Mucosa of descending colon (tissue), 3 donors: ENCODE measurements at places on chromosomes 13 and 19. TPM values are rescaled to one million over a fixed set of nuclear protein-coding genes. Genes with fewer than 3 reads are reported as not detected.
A peak's percentile ranks its signal among the peaks of the same experiment; 100 is the strongest.

DNA sequence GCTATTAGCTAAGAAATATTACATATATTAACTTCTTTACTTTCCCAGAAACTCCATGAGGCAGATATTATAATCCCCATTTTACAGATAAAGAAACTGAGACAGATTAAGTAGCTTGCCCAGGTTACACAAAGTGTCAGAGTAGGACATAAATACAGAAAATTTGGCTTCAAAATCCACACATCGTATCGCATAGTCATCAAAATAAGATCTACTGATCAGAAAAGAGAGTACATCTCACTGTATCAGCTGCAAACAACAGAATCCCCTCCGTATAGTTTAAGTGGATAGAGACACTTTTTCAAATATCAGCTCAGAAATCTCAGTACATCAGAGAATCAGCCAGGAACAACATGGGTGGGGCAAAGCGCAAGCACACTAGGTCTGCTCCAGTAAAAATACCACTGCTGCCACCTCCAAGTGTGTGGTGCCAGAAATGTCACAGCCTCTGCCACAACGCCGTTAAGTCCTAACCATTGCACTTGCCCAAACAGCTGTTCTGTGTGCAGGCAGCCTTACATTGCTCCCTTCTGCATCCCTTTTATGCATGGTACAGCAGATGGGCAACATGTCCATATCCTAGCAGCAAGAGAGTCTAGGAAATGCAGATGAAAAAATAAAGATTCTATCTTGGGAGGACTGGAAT lies 204.8 kb downstream of the KLF12 start:
- DNase-seq, result no peak

DNA sequence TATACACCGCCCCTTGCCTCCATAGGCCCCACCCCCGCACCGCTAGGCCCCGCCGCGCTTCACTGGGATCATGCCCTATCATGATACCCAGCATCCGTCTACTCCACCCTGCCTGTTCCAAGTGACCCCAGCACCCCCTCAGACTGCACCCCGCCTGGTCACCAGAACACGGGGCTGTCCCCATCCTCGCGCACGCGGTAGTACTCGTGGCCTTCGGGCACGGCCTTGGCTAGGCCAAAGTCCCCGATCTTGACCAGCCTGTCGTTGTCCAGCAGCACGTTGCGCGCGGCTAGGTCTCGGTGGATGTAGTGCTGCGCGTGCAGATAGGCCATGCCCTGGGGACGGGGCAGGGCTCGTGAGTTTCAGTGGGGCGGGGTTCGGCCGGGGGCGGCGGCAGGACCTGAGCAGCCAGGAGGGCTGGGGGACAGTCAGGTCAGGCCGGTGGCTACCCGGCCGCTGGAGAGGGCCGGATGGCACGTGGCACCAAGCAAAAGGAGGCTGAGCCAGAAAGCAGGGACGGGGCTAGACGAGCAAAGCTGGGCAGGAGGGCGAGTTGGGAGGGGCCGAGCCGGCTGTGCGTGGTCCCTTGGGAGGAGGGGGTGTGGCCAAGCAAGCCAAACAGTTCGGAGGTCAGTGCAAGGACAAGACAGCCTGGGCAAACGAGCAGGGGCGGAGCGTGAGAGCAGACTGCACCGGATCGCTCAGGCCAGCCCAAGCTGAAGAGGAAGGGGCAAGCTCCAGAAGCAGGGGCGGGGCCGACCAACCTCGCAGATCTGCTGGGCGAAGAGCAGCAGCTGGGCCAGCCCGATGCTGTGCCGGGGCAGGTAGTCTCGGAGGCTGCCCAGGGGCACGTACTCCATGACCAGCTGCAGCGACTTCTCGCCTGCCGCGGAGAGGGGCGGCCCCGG lies 13.6 kb upstream of the ICAM3 start:
- peak; percentile 65 for DNase-seq

- DNase-seq, result no peak
These were observed 141.5 kb downstream of the AKAP11 start for GRCh38 chr13:42413484-42413815.

- no peak for DNase-seq
These were observed 6.9 kb upstream of the FXYD3 start for GRCh38 chr19:35108730-35109129.

Gene MBD3L2
- total RNA-seq, result not detected

Gene ATG4D
- 93.5 TPM for total RNA-seq

Gene PRTN3
- total RNA-seq, result not detected
